CD4-positive, alpha-beta T cell treated with Interferon alpha-2 for 1 hour (primary cell): ENCODE measurements at places on chromosomes 5 and 9.

- no peak for DNase-seq
Observed at GRCh38 chr9:132151118-132151517, 10.7 kb upstream of the NTNG2 start.

- DNase-seq: no peak
Observed at GRCh38 chr5:113808956-113809355, 295.5 kb downstream of the YTHDC2 start.

- no peak for DNase-seq
Observed at GRCh38 chr5:78005021-78005785, 229.1 kb upstream of the TBCA start.

DNA sequence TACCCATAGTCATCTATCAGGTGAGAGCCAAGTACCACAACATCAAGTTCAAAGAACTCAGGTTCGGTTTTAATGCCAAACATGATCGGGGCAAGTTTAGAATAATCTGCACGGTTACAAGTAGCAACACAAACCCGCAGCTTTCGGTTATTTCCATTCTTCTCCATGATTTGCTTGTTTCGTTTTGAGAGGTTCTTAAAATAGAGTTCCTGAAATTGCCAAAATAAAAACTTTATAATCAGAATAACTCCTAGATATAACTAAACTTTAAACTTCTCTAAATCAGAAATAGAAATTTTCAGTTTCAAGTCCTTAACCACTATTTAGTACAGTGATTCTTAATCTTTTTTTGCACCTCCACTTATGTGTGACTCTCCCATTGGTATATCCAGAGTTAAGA lies 9.1 kb downstream of the GNE start:
- no peak for DNase-seq

DNA sequence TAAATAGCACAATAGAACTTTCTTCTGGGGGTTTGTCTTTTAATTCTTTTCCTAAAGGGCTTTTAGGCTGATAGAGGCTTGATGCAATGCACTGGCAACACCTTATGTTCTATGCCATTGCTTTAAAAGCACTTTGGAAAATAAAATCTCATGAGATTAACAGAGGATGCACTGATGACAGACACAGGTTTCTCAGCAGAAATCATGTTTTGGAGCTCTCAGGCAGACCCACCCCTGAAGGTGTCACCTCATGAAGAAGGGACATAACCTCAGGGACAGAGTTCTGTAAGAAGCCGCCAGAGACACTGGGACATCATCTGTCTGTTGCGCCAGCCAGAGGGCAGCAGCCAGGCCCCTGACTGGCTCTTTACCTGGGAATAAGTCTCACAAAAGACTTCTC lies 27.7 kb downstream of the SLC22A5 start:
- DNase-seq: no peak

DNA sequence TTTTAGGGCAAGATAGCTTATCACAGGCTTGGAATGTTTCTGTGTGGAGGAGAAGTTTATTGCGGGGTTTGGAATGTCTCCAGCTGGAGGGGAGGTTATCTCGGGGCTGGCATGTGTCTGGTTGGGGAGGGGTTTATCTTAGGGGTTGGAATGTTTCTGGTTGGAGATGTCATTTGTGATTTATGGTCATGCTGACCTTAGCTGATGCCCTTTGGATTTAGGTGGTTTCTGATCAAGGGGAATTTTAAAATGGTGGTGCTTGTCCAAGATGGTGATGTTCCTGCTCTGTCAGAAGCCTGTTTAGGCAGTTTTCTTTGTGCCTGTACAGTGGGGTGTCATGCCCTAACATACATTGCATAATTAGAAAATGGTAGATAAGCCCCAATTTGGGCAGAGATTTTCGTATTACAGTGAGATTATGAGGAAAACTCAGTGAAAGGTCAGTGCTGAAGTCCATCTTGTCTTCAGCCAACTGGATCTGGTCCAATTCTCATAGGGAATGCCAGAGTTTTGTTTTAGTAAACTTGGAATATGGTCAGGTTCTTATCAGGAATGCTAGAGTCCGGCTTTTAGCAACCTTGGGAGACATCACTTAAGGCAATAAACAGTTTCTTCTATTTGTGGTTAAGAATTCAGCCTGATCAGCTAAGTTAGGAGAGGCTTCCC lies 14.3 kb downstream of the CDK20 start:
- DNase-seq: no peak

- no peak for DNase-seq
Observed at GRCh38 chr5:59745415-59745863, 148.1 kb downstream of the PDE4D start.

- no peak for DNase-seq
Observed at GRCh38 chr9:3699883-3700282, 174.1 kb upstream of the RFX3 start.

DNA sequence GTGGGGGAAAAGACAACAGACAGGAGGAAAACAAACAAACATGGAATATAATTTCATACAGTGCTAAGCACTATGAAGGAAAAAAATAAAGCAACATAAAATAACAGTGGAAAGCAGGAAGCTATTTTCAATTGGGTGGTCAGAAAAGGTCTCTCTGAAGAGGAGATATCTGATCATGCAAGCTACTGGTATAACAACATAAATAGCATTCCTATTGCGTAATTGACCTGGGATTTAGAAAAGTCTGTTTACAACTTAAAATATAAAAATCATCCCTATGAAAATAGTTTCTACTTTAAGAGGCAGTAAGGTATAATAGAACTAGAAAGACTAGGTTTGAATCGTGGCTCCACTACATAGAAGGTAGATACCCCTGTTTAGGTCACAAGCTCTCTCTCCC lies 61.4 kb downstream of the FBXW11 start:
- DNase-seq: no peak

GRCh38 chr5:153357493-153358112 lies 132.9 kb upstream of the GRIA1 start:
- DNase-seq: no peak

DNA sequence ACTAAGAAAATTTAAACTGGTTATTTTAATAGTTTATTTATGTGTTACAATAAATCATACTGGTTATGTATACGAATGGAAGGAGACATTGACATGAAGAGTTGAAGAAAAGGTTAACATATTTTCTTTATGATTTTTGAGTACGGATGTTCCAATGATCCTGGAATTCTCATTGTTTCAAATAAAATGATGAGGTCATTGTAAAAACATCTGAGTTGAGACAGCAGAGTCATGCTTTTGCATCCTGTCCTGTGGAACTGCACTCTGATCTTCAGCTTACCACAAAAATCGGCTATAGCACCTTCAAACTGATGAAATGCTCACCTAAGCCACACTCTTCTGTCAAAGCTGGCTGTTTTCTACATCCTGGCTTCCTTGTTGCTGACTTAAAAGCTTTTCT lies 67.8 kb downstream of the PTCD2 start:
- DNase-seq: no peak

DNA sequence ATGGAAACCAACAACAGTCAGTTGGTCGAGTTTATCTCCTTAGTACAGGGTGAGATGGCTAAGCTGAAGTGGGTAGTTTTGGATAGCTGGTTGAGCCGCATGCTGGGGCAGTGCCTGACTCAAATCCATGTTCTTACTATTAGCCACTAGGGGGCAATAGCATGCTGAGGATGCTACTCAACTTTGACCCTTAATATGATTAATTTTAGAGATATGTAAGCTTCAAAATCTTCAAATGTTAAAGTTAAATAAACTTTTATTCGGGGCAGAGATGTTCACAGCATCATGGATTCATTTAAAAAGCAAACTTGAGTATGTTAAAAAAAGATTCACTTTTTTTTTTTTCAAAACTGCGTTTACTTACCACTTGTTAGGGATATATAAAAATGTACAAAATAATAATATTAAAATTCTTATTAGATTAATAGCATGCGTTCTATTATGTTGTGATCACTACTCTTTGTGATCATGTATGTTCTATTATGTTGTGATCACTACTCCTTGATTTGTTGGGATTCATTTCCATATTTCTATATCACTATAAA lies 57.0 kb downstream of the C9orf153 start:
- DNase-seq: peak; percentile 50

DNA sequence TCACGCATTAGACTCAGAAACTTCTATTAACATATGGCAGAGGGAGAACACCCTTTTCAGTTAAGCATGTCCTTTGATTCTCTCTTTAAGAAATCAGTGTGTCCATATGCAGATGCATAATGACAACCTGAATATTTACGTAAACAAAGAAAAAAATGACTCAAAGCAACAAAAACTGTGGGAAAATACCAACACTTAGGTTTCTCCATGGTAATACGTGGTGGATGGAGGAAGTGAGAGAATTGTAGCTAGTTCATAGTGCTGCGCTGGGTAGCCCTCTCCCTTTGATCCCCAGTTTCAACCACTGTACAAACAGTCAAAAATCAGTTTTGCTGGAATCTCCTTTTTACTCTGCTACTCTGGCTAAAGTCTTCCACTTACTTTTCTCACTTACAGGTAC lies 2.0 kb upstream of the MAP3K1 start:
- DNase-seq: no peak

DNA sequence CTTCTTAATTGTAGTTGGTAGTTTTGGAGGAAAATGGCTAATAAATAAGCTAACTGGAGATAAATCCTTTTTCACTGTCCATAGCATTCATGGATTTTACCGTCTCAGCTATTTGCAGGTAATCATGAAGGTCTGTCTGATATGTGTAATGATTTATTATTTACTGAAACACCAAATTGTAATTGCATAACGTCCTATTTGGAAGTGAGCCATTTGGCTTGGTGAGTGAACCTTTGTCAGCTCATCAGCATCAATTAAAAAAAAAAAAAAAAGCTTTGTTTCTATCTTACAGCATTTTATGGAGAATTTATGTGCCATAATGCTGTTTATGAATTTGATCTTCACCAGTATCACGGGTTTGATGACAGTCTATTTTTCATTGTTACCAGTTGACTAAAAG lies 20.2 kb downstream of the RECK start:
- DNase-seq: no peak

DNA sequence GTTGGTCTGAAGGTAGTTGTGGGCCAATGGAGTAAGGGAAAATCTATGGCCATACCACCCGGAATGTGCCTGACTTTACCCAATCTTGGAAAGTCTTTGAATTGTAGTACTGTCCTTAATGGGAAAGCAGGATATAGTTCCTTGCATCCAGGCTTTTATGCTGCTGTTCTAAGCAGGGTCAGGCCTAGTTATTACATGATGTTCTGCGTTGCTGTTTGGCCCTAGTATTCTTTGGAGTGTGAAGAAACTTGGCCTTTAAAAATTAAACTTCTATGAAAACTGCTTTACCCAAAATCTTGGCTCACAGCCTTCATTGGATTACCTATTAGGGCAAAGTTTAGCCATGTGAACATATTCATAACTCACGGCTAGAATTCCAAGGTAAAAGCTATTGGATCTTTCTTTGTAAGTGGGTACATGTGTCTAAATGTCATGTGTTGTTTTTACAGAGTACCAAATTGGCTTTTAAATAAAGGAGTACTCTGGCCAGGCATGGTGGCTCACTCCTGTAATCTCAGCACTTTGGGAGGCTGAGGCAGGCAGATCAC lies 211.1 kb downstream of the DTWD2 start:
- DNase-seq: no peak

DNA sequence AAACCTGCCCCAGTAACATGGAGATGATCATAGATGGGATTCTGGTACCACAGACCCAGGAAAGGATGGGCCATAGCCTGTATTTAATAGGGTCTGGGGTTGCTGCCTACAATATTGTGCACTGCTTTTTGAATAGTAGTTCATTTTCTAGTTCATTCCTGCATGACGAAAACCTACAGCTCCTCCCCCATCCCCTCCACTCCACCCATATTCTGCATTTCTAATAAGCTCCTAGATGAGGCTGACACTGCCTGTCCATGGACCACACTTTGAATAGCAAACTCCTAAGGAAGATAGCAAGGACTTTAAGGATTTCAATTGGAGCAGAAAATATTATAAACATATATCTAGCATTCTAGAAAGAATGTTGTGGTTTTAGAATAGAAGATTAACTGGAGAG lies 75.5 kb downstream of the ISOC1 start:
- DNase-seq: no peak

DNA sequence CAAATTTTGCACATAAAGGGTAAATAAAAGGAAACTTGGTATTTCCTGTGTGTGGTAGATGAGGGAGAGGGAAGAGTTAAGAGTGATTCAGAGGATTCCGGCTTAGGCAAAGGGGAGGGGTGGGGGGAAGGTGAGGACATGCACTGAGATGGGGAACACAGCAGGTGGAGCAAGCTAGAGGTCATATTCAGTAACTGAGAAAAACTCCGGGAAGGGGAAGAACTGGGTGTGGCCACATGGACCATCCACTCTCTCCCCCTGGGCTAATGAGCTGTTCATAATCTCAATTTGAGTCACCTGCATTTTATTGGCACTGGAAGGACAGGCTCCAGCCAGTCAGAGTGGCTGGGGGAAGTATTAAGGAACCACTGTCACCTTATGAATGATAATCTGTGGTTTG lies 45.1 kb upstream of the UGCG start:
- DNase-seq: no peak
